Psoas muscle (tissue), 8 donors: ENCODE measurements at places on chromosomes 13 and 19. TPM values are rescaled to one million over a fixed set of nuclear protein-coding genes. Genes with fewer than 3 reads are reported as not detected.

DNA sequence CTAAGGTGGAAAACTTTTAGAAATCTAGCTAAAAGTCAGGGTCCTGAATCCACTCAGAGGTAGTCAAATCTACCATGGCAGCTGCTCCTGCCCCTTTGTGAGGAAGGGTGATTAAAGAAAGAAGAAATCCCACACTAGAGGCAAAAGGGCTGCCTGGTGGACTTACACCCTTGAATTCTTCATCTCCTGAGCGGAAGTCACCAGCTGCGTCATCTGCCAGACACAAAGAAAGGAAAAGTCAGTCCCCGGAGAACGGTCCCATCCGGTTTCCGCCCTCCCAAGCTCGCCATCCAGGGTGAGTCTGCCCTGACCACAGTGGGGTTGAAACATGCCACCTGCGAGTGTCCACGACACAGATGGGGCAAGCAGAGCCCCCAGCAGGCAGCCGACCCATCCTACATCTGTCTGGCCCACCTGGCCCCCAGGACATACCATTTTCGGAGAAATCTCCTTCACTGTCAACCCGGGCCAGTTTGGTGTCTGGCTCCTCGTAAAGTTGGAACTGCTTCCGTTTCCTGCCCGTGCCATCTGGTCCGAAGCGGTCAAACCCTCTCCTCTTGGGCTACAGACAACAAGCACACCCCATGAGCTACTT lies 7.7 kb downstream of the AKAP8 start:
- no peaks in the 10 kb centered on the region for H3K27me3 ChIP-seq
- no peak for DNase-seq
- no peak overlapping the region for H3K4me3 ChIP-seq
- H3K27ac ChIP-seq, result no peak overlapping the region

The KISS1R gene
- not detected for total RNA-seq

DNA sequence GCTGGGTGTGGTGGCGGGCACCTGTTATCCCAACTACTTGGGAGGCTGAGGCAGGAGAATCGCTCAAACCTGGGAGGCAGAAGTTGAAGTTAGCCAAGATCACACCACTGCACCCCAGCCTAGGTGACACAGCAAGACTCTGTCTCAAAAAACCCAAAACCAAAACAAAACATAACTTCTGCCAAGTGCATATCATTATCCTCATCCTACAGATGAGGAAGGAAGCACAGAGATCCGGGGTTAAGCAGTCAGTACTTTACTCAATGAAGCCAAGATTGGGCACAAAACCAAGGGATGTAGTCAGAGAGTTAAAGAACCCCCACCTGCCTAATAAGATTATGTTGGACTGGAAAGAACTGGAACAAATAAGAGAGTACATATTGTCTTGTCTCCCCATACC lies 5.5 kb upstream of the TMTC4 start:
- no peaks in the 10 kb centered on the region for H3K4me1 ChIP-seq
- no peak overlapping the region for H3K4me3 ChIP-seq
- no peaks in the 10 kb centered on the region for H3K36me3 ChIP-seq
- DNase-seq, result no peak
- H3K27me3 ChIP-seq, result no peaks in the 10 kb centered on the region
- H3K27ac ChIP-seq, result no peak overlapping the region

The GIPR gene
- total RNA-seq, result not detected

The ZNF284 gene
- total RNA-seq, result 1.1 TPM

The CACNG7 gene
- not detected for total RNA-seq

GRCh38 chr19:18274781-18275356 lies 617 bp upstream of the IQCN start:
- DNase-seq, result peak; percentile 90
- H3K36me3 ChIP-seq, result no peaks in the 10 kb centered on the region
- no peaks in the 10 kb centered on the region for H3K27me3 ChIP-seq

DNA sequence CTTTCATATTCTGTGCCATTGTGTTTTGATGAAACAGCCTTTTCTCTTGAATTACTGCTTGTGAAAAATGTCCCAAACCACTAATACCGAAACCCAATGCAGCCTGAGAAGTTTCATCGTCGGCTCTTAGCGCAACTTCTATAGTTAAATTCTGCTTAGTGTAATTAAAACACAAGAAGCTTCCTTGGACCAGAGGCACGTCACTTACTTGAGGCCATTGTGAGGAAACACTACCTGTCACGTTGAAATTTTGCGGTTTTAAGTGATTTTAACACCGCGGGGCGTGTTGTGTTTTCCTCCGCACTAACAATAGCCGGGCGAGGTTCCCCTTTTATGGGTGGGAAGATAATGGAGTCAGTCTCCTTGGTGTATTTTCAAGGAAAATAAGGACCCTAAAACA lies 70.9 kb downstream of the GGACT start:
- no peaks in the 10 kb centered on the region for H3K27me3 ChIP-seq
- H3K4me3 ChIP-seq, result no peak overlapping the region
- H3K27ac ChIP-seq, result no peak overlapping the region
- no peaks in the 10 kb centered on the region for H3K36me3 ChIP-seq
- DNase-seq, result no peak
- no peaks in the 10 kb centered on the region for H3K4me1 ChIP-seq

- DNase-seq, result no peak
- no peak overlapping the region for H3K27ac ChIP-seq
Observed at GRCh38 chr13:109751477-109751876, 34.9 kb downstream of the IRS2 start.

GRCh38 chr13:97275776-97276501 lies 53.8 kb downstream of the MBNL2 start:
- no peak for DNase-seq
- peak overlapping the region; percentile 64 for H3K27ac ChIP-seq
- H3K4me3 ChIP-seq, result no peak overlapping the region

The LENG8 gene
- total RNA-seq, result 47.7 TPM

The PABPC3 gene
- total RNA-seq, result 0.09 TPM

The TBCB gene
- 53.1 TPM for total RNA-seq

The CNN1 gene
- 1.9 TPM for total RNA-seq

The MEDAG gene
- total RNA-seq, result 5.0 TPM

DNA sequence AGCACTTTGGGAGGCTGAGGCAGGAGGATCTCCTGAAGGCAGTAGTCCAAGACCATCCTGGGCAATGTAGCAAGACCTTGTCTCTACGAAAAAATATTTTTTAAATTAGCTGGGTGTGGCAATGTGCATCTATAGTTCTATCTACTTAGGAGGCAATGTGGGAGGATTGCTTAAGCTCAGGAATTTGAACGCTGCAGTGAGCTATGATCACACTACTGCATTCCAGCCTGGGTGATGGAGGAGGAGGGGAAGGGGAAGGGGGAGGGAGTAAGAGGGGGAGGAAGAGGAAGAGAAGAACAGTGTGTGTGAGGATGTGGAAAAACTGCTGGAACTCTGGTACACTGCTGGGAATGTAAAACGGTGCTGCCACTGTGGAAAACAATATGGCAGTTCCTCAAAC lies 9.2 kb upstream of the CLIP3 start:
- no peaks in the 10 kb centered on the region for H3K4me1 ChIP-seq
- no peak for DNase-seq
- H3K27ac ChIP-seq, result no peak overlapping the region
- H3K4me3 ChIP-seq, result no peak overlapping the region
- no peaks in the 10 kb centered on the region for H3K36me3 ChIP-seq

DNA sequence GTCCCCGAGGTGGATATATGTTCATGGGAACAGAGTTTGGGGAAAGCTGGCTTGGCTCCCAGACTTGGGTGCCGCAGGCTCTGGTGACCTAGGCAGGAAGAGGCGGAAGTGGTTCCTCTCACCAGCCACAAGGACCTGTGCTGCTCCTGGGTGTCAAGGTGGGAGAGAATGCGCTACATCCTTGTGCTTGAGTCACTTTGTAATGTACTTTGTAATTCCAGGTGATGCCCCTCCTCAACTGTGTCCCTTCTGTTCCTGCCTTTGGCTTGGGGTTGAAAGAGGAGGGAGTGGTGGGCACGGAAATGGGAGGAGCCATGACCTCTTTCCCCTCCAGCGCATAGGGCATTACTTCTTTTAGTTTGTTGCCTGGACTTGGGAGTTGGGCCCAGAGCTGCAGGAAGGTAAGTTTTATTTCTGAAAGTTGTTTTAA lies 10.9 kb downstream of the GARRE1 start:
- peak overlapping the region; percentile 48 for H3K4me3 ChIP-seq
- no peak for DNase-seq
- H3K36me3 ChIP-seq, result no peaks in the 10 kb centered on the region
- H3K27me3 ChIP-seq, result no peaks in the 10 kb centered on the region
- H3K27ac ChIP-seq, result peak overlapping the region; percentile 39

DNA sequence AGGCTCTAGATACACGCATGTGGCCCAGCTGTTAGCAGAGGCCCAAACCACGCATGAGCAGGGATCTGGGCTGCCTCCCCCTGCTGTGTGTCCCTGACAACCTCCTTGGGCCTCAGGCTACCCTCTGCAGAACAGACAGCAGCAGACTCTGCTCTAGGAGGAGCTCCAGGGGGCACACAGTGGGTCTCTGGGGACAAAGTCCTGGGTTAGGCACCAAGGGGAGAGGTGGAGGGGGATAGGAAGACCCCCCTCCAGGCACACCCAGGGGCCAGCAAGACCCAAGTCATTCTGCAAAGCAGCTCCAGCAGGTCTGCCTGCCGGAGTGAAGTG lies 8.0 kb downstream of the TINCR start:
- H3K27ac ChIP-seq, result no peak overlapping the region
- no peaks in the 10 kb centered on the region for H3K27me3 ChIP-seq
- H3K4me1 ChIP-seq, result no peaks in the 10 kb centered on the region
- H3K4me3 ChIP-seq, result no peak overlapping the region
- DNase-seq, result no peak

The ZSWIM4 gene
- total RNA-seq, result 7.8 TPM

DNA sequence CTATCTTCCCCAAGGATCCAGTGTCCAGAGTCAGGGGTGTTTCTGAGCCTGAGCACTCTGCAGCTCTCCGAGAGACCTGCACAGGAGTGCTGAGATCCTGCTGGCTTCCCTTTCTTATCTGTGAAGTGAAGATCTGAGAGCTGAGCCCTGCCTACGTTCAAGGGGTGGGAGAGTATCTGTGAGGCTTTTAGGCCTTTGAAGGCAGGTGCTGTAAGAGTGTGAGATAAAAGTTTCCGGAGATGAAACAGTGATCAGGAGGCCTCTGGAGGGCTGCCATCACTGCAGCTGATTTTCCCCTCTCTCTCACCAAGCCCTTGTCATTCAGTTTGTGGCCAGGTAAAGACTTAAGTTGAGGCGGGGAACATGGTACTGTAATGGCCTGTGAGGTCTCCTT lies 83.1 kb downstream of the AKAP11 start:
- no peaks in the 10 kb centered on the region for H3K4me1 ChIP-seq
- H3K27me3 ChIP-seq, result no peaks in the 10 kb centered on the region
- DNase-seq, result no peak
- no peak overlapping the region for H3K4me3 ChIP-seq
- no peak overlapping the region for H3K27ac ChIP-seq

GRCh38 chr13:94419304-94419924 lies 60.1 kb downstream of the DCT start:
- peaks cover 5% of the 10 kb centered on the region for H3K27me3 ChIP-seq
- H3K36me3 ChIP-seq, result no peaks in the 10 kb centered on the region
- no peak overlapping the region for H3K27ac ChIP-seq
- H3K4me3 ChIP-seq, result no peak overlapping the region

The CD37 gene
- total RNA-seq, result 4.7 TPM

The USPL1 gene
- total RNA-seq, result 18.4 TPM

DNA sequence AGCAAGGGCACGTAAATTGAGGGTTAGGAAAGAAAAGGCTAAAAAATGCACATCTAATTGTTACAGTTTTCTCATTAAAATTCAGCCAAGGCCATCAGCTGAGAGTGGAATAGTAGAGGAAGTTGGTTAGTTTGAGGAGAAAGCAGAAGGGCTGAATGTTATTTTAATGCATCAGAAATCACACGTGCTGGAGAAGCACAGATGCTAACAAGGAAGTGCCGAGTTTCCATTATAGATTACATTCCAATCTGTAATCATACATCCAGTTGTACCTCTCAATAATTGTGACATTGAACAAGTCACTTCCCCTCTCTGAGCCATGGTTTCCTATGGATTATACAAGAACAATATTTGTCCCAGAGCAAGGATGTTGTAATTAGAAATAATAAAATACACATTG lies 25.1 kb downstream of the FPR3 start:
- H3K36me3 ChIP-seq, result no peaks in the 10 kb centered on the region
- H3K27ac ChIP-seq, result no peak overlapping the region
- no peak overlapping the region for H3K4me3 ChIP-seq
- no peaks in the 10 kb centered on the region for H3K27me3 ChIP-seq

- no peak for DNase-seq
- H3K4me1 ChIP-seq, result peaks cover 6% of the 10 kb centered on the region
- H3K36me3 ChIP-seq, result peaks cover 60% of the 10 kb centered on the region
Observed at GRCh38 chr13:99367663-99368448, 60.7 kb upstream of the GPR183 start.

The FFAR2 gene
- 0.13 TPM for total RNA-seq

GRCh38 chr19:40690050-40690692 lies at the start of gene NUMBL:
Gene NUMBL, minus strand, starts transcription at chr19:40690651. Its CDS starts 168 bp downstream, at chr19:40690483.
- no peaks in the 10 kb centered on the region for H3K27me3 ChIP-seq
- peaks cover 8% of the 10 kb centered on the region for H3K4me1 ChIP-seq
- peak within 1 kb of the TSS; percentile 72 for H3K4me3 ChIP-seq

DNA sequence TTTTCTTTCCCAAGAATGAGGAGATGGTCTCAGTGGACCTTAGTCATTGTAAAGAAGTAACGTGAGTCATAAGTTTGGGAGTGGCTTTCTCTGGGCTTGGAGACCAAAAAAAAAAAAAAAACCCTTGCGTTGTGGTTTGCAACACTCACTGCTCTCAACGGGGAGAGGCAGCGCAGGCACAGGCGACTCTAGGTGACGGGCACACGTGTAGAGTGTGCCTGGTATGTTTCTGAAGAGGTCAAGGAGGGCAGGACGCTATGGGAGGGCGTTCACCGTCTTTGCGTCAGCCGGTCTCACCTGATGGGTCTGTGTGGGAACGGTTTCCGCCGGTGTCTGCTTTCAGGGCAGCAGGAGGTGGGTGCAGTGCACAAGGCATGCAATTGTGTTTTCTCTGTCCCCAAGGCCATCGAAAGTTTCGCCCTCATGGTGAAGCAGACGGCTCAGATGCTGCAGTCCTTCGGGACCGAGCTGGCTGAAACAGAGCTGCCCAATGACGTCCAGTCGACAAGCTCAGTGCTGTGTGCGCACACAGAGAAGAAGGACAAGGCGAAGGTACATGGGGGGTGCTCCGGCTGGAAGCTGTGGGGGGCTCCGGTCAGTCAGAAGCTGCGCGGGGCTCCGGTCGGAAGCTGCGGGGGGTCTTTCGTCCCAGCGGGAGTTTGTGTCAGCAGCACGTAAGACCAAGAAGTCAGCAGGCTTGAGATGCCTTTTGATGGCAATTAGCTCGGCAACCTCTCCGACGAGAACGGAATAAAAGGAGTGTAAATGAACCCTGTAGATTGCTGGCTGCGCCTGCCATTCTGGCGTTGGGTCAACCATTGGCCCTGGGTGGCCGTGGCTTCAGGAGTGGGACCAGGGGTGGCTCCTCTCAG lies 40.8 kb upstream of the F7 start:
- peak; percentile 52 for DNase-seq
- no peaks in the 10 kb centered on the region for H3K36me3 ChIP-seq
- no peak overlapping the region for H3K27ac ChIP-seq
- H3K4me1 ChIP-seq, result no peaks in the 10 kb centered on the region

- no peak overlapping the region for H3K4me3 ChIP-seq
- no peak for DNase-seq
- H3K36me3 ChIP-seq, result no peaks in the 10 kb centered on the region
- H3K27me3 ChIP-seq, result no peaks in the 10 kb centered on the region
- H3K27ac ChIP-seq, result no peak overlapping the region
Observed at GRCh38 chr13:50370303-50370950, 355.2 kb downstream of the KCNRG start.

The C19orf47 gene
- total RNA-seq, result 294 TPM
